ENCODE measurements at places on chromosomes 6 and 20.

GRCh38 chr20:25246182-25246999 is 1.5 kb upstream of the PYGB start:
- no peak for DNase-seq

DNA sequence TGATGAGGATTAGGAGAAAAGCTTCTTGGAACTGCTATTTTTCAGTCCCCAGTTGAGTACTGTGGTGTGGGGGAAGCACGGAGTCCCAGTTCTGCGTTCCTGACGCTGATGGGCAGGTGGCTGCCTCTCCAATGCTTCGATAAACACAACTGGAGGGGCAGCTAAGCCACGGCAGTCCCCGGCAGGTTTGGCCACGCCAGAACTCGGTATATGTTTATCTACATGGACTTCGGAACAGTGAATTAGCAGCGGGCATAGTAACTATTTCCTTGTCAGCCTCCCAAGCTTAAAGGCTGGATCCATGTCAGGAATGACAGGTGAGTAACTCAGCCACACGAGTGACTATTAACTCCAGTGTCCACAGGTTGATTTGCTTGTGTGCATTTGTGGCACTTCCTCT is 354.4 kb downstream of the ZFAND3 start:
- DNase-seq, result no peak

DNA sequence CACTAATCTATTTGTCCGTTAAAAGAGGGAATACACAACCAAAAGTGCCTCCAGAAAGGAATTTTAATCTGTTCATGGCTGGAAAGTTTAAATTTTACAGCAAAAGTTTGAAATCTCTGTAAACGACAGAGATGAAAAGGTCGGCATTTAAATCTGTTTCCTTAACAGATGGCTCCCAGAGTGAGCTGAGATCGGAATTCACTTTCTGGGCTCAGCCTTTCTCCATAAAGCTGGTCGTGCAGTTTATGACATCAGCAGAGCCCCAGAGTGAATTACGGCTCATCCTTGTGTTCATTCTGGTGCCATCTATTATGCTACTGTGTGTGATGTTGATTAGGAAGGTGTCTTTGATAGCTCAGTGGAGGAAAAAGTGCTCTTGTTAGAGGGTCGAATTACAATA is 117.6 kb upstream of the ZFP64 start:
- no peak for DNase-seq

DNA sequence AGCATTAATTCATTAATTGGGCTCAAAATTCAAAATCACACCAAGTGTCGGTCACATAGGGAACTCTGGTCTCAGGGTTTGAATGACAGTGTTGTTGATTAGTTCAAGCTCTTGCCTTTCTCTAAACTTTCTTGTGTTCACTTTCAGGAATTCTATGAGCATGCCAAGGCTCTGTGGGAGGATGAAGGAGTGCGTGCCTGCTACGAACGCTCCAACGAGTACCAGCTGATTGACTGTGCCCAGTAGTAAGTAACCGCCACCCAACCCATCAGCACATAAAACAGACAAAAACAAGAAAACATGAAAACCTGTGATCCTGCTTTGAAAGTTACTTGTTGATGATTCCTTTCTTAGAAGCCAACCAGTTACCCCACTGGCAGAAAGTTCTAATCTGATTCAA is 52.7 kb downstream of the GNAS start:
- no peak for DNase-seq

DNA sequence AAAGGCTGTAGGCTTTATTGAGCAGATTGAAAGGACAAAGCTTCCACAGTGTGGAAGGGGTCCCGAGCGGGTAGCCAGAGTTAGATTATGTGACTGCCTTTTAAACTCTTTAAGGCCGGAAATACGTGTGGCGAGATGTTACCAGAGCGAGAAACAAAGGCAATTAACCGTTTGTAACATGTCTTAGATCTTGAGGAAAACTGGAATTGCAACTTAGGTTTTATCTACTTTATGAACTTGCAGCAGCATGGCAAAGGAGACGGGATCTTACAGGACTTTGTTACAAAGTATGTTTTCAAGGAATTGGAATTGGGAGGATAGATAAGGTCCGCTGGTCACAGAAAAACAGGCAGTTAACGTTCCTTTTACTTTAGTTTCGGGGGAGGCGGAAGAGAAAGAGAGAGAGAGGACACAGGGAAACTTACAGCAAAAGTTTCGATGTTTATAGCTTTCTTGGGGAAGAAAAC is 594.7 kb upstream of the ADGRB3 start:
- DNase-seq, result no peak

- no peak for DNase-seq
These were observed 541.3 kb upstream of the MARCKS start for GRCh38 chr6:113315879-113316278.

DNA sequence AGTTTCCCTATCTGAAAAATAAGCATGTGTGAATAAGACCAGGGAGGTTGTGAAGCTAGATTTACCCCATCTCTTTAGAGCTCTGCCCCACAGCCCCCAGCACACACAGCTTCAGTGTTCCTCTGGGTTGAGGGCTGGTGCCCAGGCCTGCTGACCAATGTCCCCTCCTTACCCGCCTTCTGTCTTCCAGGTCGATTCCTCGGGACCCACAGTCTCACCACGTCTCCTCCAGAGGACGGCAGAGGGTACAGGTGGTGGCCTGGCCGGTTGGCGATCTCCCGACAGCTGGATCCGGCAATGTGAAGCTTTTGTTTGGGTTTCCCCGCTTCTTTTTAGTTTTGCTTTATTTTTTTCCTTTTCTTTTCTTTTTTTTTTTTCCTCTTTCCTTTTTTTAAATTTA is 42.0 kb downstream of the STK35 start:
- no peak for DNase-seq

DNA sequence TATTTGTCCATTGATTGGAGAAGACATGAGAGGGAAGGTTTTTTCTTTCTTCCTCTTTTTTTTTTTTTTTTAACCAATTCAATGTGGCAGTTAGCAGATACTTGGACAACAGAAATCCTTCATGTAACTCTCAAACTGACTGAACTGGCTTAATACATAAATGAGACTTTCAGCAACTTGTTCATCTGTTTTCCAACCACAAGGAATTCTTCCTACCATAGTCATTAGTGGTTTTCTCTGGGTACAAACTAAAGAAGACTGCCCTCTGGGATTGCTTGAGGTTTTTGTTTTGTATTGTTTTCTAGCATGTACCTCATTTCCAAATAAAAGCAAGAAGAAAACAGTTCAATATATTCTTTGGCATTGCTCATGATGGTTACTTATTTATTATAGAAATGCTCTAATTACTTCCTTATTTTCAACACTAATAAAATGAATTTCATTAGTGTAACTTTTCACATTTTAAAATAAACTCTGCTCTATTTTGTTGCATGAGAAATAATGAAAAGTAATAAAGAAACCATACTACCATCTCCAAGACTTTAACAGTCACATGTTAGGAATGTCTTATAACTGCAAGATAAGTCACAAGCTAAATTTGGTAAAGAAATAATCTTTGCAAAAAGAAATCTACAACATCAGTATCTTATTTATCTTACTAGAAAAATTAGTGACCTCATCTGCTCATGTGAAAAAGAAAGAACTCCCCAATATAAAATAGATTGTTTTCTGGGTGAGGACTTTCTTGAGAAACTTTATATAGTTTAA is 52.0 kb downstream of the ME1 start:
- DNase-seq, result peak; percentile 81

DNA sequence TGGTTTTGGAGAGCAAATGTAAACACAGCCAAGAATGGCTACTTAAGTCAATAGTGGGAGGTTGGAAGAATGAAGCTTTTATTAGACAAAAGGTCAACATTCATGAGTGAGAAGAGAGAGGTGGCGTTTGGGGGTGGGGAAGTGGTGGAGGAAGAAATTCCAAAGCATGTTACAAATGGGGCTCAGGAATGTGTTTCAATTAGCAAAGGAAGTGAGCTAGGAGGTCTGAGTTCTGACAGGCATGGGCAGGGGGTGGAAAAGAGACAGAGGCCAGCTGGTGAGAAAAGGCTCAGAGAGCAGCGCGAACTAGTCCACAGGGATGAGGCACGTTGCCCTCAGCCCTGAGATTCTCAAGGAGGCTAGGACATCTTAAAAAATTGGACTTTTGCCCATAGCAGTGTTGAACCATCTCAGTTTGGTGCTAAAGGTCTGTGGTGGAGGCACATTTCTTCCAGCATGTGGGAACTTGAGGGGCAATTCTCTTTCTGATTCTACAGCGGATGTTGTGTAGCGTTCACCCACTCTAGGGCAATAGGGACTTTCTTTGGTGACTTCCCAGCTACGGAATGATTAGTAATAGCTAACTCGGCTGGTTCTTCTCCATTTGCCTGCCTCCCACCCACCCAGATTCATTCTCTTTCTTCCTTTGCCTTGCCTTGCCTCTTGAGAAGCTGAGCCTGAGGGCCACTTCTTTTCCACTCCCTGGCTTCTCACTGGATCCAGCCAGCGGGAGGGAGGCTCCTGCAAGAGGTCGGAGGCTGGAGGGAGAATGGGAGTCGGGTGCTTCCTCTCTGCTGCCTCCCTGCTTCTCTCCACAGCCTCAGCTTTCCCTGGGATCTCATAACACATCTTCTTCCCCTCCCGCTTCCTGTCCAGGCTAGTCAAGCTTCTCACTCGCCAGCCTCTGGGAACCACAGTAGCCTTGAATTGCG is 45.1 kb upstream of the NEDD9 start:
- DNase-seq, result peak; percentile 93

- DNase-seq, result no peak
These were observed 34.5 kb upstream of the RREB1 start for GRCh38 chr6:7073082-7073820.

GRCh38 chr6:87588756-87589407 is 905 bp downstream of the RARS2 start:
- peak; percentile 29 for DNase-seq

DNA sequence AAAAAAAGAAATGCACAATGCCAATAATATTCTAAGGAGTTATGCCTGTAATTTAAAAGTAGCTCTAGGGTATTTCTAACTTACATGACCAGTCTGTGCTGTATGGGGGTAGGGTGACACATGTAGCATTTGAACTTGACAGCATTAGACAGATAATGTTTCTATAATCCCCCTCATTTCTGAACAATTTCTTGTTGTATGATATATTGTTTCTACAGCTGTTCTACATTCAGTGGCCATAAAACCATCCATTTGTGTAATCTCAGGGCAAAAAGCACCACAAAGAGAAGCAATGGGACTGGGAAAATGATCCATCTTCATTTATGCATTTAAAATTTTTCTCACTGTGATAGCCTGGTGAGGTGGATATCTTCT is 767.8 kb downstream of the TFAP2A start:
- no peak for DNase-seq

DNA sequence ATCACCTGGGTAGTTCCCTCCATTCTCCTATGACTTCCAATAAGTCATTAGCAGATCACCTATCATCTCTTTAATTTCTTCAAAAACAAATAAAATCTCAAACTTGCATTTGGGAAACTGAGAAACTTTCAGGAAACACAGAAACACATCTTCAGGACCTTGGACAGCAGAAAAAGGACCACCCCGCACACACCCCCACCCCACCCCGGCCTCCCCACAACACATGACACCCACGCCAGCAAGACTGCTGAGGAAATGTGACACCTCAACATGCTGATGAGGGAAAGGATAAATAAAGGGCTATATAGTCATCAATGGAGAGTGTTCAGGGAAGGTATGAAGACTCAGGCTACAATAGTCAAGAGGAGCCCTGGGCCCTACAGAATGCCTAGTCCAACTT is 15.6 kb upstream of the TRIM39 start:
- peak; percentile 11 for DNase-seq

DNA sequence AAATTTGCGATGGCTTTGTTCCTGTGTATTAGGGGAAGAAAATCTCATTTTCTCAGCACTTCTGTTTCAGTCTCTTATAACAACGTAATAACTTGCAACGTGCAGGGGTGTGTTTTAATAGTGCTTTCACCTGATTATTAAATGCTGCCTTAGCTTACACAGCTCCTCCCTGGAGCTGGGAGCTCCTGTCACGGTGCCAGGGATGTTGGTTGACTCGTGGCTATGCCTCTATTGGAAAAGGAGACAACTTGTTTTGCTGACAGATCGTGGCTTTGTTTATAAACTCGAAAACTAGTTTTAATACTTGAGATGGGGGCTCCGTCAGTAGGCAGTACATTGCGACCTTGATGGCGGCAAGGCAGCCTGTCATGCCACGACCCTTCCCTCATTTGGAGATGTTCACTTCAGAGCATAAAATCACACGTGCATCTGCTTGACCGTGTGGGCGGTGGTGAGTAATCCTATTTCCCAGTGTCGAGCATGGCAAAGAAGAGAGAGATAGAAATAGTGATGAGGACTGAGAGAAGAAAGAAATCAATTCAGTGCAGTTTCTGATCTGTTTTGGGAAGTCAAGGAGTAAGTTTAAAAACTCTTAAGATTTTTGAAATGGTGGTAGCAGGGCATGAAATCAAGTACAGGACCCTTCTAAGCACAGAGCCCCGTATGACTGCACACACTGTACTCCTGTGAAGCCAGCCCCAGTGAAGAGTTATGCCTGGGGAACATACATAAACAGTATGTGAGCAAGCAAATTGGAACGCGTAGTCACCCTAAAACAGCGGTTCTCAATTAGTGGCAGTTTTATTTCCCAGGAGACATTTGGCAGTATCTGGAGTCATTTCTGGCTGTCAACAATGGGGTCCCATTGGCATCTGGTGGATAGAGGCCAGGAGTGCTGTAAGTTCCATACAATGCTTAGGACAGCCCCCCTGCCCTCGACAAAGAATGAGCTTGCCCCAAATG is 147.2 kb downstream of the DOK5 start:
- DNase-seq, result peak; percentile 91

DNA sequence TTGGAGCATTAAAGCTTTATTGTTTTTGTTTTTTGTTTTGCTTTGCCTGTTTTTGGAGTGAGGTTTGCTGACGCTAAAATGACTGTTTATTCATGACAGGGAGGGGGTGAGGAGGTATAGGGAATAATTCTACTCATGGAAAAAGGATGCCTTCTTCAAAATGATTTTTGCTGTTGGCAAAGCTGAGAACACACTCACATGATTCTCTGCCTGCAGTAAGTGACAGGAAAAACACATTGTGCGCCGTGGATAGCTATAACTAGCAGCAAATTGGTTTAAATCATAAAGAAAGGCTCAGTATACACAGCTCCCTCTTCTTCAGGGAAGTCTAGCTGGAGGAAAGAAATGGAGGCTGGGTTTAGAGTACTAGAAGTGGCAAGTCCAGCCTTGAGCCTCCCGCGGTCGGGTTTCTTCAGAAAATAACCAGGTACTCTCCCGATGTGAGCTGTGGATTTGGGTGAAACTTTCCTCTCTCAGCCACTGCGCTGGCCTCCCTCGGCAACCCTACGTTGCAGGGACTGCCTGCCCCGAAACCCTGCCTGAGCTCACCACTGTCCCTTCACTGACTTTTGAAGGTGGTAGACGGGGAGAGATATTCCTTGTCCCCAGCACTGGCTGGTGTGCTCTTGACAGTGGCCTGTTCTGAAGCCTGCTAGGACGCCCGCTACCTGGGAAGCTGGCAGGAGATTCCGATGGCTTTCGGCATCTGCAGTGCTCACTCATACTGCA is 278.2 kb downstream of the NRN1 start:
- DNase-seq, result no peak

DNA sequence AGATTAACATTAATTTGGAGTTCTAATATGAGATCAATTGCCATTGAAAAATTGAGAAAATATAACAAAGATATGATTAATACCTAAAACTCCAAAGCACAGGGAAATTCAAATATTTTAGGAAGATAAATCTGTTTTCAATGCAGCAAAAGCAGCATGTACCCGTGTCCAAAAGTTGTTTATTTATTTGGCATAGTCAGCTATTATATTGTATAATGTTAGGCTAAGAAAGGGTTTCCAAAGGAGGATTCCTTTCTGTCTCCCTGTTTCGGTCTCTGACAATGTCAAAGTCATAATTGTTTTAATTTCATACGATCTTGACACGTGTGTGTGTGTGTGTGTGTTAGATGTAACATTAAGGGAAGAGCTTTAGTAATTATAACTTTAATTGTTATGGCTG is 914.5 kb downstream of the EYS start:
- DNase-seq, result no peak

GRCh38 chr6:44126320-44127149 is 717 bp downstream of the MRPL14 start:
- DNase-seq, result peak; percentile 85

Measured in fibroblast of skin of right biceps (primary cell).